ENCODE measurements at places on chromosomes 1 and 21. TPM values are rescaled to one million over a fixed set of nuclear protein-coding genes. Genes with fewer than 3 reads are reported as not detected.

DNA sequence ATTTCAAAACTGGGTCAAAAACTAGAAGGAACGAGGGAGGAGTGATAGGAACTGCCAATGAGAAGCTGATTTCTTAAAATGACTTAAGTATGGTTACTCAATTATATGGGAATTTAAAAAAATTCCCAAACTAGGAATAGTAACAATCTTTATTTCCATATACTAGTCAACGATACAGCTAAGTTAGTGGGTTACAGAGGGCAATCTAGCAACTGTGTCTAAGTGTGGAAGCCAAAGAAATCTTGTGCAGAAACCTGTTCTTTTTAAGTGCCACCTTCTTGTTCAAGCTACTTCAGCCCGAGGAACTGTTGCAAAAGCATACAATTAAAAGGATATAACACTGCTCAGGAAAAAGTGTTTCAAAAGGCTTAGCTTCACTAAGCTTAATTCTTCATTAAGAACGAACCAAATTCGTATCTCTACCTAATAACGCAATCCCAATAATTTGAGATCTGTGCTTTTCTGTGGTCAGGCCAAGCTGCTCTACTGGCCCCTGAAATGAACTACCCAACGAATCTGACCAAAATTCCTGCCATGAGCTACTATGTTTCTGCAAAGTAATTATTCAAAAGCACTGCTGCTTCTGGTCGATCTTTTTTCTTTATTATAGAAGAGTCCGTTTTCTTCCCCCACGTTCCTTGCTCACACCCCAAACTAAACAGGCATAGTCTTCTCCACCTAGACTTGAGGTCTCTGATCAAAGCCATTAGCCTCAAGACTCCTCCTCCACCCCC is 1.8 kb downstream of the USP24 start:
- no peak for DNase-seq

GRCh38 chr1:162951553-162952315 is 90.8 kb upstream of the CCDC190 start:
- no peak for DNase-seq

DNA sequence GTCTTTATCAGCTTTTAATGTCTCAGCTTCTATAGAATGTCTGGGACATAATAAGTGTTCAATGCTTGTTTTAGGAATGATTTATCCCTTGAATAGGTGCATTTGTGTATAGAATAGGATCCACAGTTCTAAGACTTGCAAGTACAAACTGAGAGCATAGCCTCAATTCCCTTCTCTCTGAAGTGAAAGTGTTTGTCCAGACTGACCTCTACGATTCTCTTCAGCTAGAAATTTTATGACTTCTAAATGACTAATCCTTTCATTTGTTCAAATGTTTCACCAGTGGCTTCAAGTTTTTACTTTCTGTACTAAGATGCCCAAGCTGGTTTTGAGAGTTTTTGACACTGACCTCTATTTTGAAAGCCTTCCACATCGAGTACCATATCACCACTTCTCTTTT is 608.2 kb upstream of the ADGRL4 start:
- DNase-seq: no peak

DNA sequence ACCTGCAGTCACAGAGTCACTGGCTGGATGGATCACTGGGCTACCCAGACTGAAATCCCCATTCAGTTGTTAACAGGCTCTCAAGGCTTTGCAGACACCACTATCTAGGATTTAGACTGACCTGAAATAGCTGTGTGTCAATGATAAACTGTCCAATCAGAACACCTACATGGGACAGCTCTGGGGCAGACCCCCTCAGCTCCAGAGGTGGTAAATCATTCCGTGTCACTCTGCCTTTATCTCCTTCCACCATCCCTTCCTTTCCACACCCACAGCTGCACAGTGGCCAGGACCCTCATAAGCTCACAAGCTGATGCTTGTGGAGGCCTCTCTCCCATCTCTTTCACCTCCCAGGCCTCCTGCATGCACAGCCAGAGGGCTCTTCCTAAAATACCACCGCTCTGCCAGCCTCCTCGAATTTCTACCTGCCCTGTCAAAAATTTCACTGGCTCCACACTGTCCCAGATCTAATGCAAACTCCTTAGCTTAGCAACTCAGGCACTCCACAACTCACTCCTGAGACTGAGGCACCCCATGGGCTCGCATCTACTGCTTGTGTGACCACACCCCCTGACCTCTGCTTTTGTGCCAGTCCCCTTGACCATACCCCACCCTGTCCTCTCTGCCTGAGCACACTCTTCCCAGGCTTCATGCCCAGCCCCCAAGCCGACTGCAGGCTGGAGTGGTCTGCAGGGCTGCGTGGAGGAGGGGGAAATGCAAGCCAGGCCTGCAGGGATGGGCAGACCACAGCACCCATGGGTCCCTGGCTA is 5.8 kb downstream of the CAPZB start:
- peak; percentile 40 for DNase-seq

DNA sequence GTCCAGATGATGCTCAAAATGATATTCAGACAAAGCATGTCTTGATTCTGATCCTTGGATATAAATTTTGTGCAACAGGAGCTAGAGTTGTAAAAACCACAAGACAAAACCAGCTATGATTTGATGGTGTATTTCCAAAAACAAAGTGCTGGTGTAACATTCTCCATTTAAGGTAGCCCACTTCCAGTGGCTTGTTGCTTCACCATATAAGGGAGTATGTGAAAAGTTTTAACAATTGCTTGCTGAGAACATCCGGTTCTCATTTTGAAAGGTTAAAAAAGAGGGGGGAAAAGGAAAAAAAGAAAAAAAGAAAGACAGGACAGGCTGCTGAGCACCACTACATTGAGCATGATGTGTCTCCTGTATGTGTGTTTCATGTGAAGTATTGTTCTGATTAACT is 123.6 kb downstream of the MACF1 start:
- DNase-seq: no peak

GRCh38 chr1:230641346-230641745 is 935 bp upstream of the COG2 start:
- DNase-seq: no peak

DNA sequence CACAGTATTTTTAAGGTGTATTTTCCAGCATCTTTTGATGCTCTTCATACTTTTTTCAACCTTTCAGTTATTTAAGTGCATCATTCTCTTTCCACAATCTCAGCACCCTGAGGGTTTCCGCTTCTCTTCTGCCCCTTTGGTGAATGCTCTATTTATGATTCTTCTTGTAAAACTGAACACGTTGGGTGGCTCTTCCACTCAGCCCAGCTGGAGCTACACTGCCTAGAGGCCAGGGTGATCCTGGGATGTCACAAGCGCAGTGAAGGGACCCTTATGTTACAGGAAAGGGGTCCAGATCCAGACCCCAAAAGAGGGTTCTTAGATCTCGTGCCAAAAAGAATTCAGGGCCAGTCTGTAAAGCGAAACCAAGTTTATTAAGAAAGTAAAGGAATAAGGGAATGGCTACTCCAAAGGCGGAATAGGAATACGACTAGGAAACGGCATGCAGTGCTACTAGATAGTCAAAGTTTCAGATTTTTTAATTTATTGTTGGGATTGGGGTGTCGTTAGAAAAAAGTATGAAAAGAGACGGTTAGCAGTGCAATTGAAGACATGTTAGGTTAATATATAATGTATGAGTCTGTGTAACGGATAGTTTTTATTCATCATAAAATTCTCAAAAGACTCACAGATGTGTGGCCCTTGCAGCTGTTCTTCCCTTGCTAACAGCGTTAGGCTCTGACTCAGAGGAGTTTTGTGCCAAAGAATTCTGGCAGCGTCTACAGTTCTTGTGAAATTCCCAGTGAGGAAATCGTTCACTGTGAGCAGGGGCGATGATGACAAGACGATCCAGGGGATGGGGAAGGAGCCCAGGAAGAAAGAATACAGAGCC is 14.4 kb upstream of the ERVH48-1 start:
- DNase-seq: peak; percentile 74

- no peak for DNase-seq
Measured at GRCh38 chr1:154840269-154841176, 29.6 kb downstream of the KCNN3 start.

SYNC gene
- 14.7 TPM for total RNA-seq

TNFSF4 gene
- total RNA-seq: 2.0 TPM

CHD5 gene
- total RNA-seq: under 0.01 TPM

Data from dermis microvascular lymphatic vessel endothelial cell (primary cell).